ENCODE measurements at places on chromosomes 6 and 20.

DNA sequence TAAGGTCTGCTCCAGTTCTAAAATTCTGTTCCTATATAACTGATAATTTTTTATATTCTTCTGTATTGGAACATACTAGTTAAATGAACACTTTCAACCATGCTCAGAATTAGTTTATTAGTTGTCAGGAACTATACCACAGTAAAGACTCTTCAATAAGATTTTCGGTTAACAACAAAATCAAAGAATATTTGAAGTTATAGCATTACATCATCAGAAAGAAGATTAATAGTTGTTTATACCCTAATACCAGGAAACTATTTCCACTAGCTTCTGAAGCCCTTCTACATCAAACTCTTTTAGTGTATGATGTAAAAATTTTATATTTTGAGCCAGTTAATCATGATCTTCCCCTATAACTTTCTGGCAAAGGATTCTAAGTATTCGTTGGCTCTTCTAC is 6.6 kb downstream of the CALHM4 start:
- DNase-seq = no peak

- DNase-seq = no peak
Observed at GRCh38 chr6:158654498-158654897, 4.6 kb downstream of the SYTL3 start.

GRCh38 chr6:163753430-163753829 is 338.9 kb downstream of the QKI start:
- no peak for DNase-seq

GRCh38 chr20:6705106-6705766 is 62.2 kb upstream of the BMP2 start:
- no peak for DNase-seq

DNA sequence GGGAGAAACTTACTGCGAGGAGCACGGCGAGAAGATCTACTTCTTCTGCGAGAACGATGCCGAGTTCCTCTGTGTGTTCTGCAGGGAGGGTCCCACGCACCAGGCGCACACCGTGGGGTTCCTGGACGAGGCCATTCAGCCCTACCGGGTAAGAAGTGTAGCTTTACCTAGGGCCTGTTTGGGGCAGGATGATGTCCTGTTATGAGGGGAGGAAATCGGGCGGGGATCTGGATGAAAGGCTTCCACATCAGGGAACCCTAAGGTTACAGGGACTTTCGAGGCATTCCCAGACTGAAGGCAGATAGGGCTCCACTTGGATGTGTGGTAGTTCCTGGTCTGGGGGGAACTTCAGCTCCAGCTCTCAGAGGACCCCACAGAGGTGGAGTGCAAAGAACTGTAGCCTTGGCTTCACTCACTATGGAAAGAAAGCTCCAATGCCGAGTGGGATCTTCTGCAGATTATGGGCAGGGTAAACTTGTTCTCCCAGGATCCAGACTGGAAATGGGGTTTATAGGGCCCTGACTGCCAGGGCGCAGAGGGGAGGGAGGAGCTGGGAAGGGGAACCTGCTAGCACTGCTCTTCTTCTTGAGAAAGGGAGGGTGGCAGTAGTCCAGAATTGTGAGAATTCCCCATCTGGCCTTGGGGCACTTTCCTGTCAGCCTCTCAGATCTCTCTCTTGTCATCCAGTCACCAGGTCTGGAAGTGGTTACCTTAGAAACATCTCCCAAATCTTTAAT is 740 bp downstream of the TRIM15 start:
- DNase-seq = no peak

DNA sequence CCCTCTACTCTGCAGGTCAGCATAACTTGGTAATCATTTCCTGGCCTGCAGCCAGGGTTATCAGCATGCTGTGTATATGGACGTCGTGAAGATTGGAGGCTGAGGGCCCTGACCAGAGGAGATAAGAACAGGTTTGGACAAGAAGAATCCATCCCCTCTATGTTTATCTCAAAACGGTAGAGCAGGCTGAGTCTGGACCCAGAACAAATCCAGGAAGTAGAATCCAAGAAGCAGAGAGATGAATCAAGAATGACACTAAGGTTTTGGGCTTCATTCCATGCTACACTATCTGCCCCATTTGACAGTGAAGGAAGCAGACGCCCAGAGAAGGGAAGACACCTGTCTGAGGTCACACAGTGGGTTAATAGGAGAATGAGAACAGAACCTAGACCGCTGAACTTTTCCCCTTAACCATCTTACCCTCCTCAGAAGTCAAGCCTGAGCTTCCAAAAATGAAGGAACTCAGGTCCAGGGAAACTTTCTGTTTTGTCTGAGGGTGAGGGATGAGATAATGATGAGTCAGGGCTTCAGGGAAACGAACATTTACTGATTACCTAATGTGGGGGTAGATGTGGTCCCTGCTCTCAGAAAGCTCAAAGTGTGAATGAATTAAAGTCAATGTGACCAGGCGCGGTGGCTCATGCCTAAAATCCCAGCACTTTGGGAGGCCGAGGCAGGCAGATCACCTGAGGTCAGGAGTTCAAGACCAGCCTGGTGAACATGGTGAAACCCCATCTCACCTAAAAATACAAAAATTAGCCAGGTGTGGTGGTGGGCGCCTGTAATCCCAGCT is 9.4 kb upstream of the COMMD7 start:
- DNase-seq = no peak

- no peak for DNase-seq
Observed at GRCh38 chr20:39853636-39854035, 835.4 kb downstream of the MAFB start.

- no peak for DNase-seq
Observed at GRCh38 chr6:10424040-10424439, 9.2 kb upstream of the TFAP2A start.

GRCh38 chr6:10451394-10451793 is 36.5 kb upstream of the TFAP2A start:
- DNase-seq = no peak

GRCh38 chr6:144778773-144779492 is 493.8 kb downstream of the UTRN start:
- peak; percentile 10 for DNase-seq

- peak; percentile 36 for DNase-seq
Observed at GRCh38 chr6:69487688-69488087, 309.1 kb downstream of the LMBRD1 start.

DNA sequence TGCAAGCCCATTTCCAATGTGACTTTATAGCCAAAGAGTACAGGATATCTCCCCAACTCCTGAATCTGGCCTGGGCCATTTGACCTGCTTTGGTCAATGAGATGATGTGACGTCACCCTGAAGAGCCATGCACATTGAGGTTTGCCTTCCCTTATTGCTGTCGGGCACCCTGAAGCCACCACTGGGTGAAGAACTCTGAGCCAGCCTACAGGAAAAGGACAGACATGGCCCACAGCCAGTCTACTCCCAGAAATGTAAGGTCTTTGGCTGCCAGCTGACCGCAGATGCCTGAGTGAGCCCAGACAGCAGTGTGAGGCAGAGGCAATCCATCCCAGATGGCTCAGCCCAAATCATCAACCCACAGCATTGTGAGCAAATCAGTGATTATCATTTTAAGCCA is 3.7 kb upstream of the SYNDIG1 start:
- no peak for DNase-seq

DNA sequence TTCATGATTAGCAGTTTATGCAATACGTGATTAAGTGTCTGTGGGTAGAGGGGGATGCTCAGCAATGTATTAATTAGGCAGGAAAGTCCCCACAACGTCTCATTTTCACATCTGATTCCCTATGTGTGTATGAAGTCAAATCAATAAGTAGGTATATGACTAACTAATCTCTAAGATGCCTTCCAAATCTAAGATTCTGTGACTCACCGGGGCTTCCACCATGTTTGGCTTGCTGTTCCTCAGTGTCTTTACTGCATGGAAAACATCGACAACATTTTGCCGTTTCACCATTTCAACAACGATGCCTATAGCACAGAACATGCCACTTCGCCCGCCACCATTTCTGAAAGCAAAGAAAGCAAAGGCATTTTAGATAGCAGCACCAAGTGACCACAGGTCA is 72.0 kb upstream of the THEMIS start:
- DNase-seq = no peak

DNA sequence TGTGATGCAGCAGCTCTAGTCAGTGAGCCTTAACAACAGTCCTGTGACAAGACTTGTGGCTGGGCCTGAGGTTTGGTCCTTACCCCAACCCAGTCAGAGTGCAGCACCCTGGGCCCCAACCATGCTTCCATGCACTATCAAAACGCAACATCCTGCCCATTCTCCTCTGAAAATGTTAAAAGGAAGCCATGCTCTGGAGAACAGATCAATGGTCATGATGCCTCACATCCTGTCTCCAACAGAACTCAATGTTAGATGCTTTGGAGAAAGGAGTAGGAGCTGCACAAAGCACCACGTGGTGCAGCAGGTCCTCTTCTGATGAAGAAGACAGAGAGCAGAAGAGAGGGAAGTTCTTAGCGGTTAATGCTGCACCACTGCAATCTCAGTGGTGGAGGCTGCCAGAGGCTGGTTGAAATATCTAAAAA is 41.9 kb downstream of the TRAM2 start:
- DNase-seq = no peak

- DNase-seq = no peak
Observed at GRCh38 chr6:29495571-29495970, 7.8 kb upstream of the MAS1L start.

DNA sequence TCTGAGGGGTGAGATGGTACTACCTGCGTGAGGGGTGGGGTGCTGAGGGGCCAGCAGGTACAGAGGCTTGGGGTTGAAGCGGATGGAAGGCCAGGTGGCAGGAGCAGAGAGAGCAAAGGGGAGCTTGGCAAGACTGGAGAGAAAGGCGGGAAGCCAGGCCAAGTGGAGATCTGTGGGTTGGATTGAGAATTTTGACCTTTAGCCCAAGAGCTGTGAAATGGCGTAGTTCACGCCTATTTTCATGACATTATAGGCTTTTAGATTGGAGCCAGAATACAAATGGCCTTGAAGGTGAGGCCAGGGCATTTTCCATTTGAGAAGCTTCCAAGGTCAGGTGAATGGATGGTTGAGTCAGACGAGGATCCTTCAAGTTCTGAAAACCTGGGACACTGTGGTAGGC is 2.5 kb downstream of the ATRN start:
- no peak for DNase-seq

DNA sequence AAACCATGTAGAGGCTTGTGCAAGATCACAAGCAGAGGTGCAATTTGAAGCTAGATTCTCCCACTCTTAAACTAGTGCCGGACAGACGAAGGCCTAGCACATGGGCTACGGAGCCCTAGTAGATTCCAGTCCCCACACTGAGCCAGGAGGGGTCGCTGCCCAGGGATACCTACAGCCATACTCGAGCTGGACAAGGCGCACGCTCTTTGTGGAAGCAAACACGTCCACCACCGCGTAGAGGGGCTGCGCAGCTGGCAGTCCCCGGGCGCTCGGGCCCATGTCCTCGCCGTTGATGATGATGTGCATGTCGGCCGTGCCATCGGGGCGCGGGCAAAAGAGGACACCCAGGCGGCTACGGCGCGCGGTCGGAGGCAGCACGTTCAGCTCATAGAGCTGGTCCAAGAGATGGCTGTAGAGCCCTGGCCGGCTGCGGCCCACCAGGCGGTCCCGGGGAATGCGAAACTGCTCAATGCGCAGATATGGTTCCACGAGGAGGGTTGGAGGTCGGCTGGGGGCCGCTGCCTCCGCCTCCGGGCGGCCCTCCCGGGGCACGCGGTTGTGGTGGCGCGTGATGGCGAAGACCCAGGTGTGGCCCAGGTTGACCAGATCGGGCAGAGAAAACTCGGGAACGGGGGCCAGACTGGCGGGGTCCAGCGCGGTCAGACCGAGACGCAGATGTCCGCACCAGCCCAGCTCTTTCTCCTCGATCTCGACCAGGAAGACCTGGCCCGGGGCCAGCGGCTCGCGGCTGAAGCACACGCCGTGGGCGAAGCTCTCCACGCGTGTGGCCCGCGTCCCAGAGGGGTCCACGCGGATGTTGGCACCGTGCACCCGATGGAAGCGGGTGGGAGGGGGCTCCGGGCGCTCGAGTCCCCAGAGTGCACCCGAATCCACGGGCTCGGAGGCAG is 677 bp downstream of the NEURL2 start:
- peak; percentile 76 for DNase-seq

GRCh38 chr6:167746390-167746907 is 80.3 kb upstream of the AFDN start:
- no peak for DNase-seq

GRCh38 chr6:147909640-147910039 is 401.1 kb downstream of the SAMD5 start:
- DNase-seq = no peak

GRCh38 chr20:31811796-31812728 is 7.1 kb upstream of the MYLK2 start:
- DNase-seq = no peak

GRCh38 chr6:149922642-149923326 is at the start of gene RAET1G:
TSS of gene RAET1G (minus strand) at chr6:149923121. CDS start at chr6:149923010, 111 bp downstream.
- peak; percentile 94 for DNase-seq

GRCh38 chr6:28258877-28259777 is at the start of gene NKAPL:
TSS of gene NKAPL (plus strand) at chr6:28259297. CDS start at chr6:28259372, 75 bp downstream.
- DNase-seq = no peak

- no peak for DNase-seq
Observed at GRCh38 chr6:148620579-148621298, 126.1 kb upstream of the UST start.

DNA sequence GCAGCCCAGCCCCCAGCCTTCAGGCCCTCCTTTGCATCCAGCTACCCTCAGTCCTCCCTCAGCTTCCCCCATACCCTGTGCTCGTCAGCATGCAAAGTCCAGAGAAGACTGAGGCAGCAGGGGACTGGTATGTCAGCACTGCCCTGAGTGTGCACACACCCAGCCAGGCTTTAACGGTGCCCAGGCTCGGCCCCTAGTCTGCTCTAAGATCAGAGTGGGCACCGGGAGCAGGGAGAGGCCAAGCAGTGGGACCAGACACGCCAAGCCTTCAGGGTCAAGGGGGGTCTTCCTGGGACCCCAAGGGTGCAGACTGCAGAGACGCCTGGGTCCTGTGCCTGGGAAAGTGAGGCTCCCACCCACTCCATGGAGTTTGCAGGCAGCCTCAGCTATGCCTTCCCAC is 74.7 kb downstream of the GPR63 start:
- DNase-seq = no peak

- no peak for DNase-seq
Observed at GRCh38 chr20:63091901-63092659, 85.3 kb upstream of the BHLHE23 start.

- DNase-seq = no peak
Observed at GRCh38 chr6:146895101-146895771, 296.5 kb downstream of the ADGB start.

DNA sequence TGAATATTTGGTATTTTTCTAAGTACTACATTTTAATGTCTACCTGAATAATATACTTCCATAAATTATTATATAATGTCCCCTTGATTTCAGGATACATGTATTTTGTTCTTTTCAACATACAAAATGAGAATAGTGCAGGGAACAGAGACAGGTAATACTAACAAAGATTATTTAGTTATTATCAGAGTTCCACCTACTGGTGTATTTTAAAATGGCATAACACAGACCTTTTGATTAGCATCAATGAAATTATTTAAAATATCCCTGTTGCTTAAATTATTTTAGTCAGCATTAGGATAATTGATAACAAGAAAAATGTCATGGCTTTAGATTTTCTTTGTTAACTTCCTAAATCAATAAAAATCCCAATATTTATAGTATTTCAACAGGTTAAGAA is 184.0 kb downstream of the PRDM13 start:
- peak; percentile 5 for DNase-seq
